Activated CD4-positive, alpha-beta T cell treated with anti-CD3 and anti-CD28 coated beads, Interleukin-2, amount 50 U/mL, for 1 hour (primary cell): ENCODE measurements at places on chromosomes 5 and 9.

DNA sequence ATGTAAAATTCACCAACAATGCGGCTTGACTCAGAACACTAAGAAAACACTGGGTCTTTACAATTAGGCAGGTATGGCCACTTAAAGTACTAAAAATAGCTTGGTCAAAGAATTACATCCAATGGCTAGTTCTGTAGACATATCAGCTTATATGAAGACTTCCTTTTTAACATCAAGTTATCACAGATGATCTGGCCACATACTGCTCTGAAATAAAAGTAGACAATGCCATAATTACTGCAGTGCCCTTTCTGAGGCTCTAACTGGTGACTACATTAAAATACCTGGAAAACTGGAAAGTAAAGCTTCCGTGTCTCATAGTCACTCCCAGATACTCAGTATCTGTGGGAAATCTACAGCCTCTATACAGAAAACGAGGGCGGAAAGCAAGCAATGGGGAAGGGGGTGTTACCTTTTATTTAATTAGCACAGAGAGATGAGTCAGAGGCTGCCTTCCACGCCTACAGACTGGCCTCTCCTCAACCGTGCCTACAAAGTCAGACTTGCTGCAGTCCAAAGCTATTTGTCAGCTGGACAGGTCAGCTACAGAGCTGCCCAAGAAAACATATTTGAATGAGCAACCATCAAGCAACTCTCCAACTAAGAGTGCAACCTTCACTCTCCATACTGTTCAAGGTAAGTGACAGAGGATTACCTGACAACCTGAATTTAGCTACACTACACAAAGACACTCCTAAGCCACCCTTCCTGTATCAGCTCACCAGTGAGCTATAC lies 8.7 kb downstream of the SERINC5 start:
- peak; percentile 34 for DNase-seq

DNA sequence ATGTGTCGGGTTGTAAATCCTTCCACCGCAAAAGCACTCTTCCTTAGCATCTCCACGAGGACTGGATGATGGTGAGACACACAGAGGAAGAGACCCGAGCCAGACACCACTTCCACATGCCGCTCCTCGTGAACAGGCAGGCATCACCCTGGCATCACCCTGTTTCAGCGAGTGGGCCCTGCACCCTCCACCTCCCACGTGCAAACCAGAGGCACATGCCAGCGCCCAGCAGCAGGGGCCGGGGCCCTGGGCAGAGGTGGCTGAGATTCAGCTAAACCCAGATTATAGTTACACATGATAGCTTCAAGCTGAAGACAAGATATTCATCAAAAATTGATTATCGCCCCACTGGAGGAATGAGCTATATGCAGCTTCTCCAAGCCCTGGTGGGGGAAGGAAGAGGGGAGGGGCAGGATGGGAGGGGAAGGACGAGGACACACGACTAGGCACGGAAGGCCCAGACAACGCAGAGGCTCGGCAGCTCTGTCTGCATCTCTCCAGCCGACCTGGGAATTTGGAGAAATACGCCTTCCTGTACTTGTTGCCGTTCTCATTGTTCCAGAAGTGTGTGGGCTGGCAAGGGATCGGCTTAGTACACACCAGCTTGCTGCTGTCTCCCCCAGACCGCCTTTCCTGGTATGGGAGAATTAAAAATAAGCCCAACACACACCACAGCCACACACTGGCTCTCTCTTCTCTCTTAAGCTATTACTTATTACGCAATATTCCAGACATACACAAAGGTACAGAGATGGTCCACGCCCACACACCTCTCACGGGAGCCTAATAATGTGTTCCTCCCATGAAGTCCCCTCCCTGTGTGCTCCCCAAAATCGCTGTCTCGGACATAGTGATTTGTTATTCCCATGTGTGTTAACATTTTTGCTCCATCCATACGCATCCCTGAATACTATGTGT lies 50.4 kb upstream of the ZNF354A start:
- no peak for DNase-seq

DNA sequence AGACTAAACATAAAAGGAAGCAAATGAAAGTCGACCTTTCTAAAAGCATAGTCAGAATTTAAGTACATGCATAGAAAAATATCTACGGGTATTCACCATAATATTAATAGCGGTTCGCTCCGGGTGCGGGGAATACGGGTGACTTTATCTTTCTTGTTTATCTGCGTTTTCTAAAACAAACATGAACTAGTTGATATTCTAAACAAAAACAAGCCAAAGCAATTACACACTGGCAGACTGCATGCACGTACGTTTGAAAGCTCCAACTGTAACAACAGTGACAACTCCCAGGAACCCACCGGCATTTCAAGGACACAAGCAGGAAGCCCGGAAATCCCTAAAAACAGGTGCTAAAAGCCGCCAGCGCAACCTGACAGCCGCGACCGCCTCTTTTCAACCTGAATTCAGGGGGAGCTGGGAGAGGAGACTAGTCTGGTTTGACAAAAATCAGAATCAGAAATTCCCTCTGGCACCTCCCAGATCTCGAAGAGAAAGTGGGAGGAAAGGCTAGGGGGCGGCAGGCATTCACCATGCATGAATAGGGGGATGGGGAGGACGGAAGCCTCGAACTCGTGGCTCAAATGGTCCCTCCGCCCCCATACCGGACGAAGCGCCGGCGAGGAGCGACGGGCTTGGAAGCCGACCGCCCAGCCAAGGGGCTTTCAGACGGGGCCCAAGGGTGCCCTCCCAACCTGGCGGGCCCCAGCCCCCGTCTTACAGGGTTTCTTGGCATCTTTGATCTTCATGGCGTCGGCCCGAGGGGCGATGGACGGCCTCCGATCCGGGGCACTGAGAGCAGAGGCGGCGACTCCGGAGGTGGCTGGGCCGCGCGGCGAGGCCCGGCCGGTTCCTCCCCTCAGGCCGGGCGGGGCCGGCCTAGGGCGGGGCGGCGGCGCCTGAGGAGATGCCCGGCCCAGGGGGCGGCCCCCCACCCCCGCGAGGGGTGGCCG lies at the start of gene PANK3:
Gene PANK3 (minus strand): TSS at position 831 of the 950 bp plus-strand sequence. CDS start 85 bp downstream, at position 746.
- DNase-seq = no peak

DNA sequence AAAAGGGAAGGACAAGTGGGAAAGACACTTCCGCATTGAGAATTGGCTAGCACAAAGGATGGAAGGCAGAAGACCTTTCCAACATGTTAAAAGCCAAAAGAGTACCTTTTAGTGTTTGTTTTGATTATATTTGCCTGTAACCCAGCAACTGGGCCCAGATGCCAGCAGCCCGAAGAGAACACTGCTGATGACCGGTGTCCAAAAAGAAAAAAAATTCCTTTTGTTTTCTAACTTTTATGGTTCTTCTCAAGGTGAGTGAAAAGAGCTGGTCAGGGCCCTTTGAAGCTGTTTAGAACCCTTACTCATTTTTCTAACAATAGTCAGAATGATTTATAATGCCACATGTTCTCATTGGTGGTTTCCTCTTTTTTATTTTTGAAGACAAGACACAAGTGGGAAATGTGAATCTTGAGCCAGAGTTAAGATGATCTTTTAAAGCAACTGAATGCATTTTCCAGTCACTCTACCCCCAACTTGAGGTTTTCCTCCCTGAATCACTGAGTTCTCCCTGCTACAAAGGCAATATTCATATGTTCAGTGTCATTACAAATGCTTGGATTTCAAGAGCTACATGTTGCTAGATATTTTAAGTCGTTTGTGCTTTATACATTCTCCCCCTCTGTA lies 32.3 kb upstream of the ZNF462 start:
- DNase-seq = no peak

GRCh38 chr5:140032296-140032695 lies 10.8 kb downstream of the NRG2 start:
- DNase-seq = no peak
